ENCODE measurements at places on chromosomes 3 and 15.

DNA sequence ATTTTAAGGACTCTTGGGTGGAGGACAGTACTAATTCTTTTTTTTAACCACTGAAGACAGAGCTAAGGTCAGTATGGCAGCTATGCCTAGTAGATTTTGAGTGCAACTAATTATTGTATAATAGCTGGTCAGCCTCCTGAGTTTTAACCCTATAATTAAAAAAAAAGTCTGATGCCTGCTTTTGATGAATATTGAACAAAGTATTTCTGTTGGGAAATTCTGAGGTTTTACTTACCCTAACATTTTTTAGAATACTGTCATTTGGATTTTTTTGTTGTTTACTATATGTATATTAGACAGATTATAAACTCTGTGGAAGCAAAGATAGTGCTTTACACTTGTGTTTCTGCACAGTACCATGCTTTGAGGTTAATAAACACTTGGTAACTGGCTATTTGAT, 20.8 kb downstream of the TCF12 start:
- DNase-seq = no peak

DNA sequence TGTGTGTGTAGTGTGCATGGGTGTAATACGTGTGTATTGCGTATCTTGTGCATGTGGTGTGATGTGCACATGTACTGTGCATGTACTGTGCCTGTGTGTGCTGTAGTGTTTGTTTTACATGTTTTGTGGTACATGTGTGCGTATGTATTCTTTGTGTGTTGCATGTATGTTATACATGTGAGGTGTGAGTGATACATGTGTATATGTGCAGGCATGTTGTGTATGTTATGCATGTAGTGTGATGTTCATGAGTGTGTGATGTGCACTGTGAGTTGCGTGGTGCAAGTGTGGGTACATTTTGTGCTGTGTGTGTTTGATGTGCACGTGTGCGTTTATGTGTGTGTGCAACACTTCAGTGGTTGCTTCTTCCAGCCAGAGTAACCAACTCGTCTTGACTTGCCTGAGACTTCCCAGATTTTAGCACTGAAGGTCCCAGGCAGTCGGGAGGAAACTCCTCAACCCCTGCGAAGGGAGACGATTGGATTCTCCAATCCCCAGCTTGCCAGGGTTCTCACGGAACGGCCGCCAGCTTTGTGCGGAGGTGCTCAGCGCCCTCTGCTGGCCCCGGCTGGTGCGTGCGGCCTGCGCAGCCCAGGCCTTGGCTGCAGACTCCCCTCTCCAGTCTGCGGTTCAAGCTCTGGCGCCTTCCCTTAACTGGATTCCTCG, 3.6 kb downstream of the GALNT15 start:
- no peak for DNase-seq

- DNase-seq = no peak
Observed at GRCh38 chr3:64251019-64251418, 25.8 kb upstream of the PRICKLE2 start.

GRCh38 chr15:70806992-70807712, 43.8 kb upstream of the UACA start:
- DNase-seq = no peak

DNA sequence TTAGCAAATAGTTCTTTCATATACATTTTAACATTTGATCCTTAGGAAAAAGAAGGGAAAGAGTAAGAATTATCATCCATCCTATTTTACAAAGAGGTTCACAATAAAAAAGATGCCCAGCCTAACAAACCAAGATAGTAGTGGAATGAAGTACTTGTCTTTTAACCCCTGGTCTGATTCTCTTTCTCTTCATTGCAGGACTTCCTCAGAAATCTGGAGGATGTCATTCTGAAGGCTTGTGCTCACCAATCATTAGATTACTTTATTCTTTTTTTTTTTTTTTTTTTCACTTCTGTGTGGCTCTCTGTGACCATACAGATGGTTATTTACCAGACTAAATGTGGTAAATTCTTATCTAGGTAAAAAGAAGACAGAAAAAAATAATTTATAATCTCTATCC, 7.0 kb downstream of the HDGFL3 start:
- no peak for DNase-seq

DNA sequence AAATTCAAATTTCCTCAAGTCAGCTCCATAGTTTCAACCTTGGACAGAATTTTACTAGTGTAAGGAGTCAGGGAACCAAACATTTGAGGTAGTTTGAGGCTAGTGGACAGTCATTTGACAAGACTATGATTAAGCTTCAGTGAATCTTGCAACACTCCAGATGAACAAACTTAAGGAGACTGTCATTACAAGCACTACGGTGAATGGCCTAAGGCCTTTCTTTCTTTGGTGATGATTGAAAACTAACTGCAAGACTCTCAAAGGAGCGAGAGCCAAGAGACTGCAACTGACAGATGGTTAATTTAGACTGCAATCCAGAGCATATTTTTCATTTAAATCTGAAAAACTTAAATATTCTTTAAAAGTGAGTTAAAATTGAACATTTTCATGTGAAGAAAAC, 272.3 kb upstream of the NECTIN3 start:
- DNase-seq = no peak

- DNase-seq = no peak
Observed at GRCh38 chr15:99135194-99135593, 30.3 kb downstream of the SYNM start.

GRCh38 chr15:40543082-40543481, 21.8 kb downstream of the CCDC32 start:
- no peak for DNase-seq

DNA sequence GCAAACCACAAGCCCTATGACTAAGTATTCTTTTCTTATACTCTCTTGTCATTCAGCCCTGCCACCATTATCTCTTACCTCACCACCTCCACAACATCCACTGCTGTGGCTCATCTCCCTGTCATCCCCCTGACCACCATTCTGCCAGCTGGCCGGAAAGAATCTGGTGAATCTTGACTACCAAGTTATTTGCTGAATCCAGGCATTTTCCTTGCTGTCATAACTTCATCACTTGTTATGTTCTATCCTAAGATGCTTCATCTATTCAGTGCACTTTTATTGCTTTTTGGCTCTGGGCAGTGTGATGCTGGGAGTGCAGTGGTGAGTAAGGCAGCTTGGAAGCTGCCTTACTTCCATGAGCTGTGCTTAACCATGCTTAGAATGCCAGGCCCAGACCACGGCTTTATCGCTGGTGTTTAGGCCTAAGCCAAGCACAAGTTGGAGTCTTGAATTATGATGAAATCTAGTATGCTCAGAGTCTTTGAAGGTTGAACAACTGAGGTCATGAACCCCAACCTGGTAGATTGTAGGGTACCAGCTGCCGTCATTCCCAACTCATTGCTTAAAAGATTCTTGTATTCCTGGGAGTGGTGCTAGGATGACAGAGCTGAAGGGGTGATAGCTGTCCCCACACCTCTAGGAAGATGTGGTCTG, 27.0 kb upstream of the APH1B start:
- no peak for DNase-seq

DNA sequence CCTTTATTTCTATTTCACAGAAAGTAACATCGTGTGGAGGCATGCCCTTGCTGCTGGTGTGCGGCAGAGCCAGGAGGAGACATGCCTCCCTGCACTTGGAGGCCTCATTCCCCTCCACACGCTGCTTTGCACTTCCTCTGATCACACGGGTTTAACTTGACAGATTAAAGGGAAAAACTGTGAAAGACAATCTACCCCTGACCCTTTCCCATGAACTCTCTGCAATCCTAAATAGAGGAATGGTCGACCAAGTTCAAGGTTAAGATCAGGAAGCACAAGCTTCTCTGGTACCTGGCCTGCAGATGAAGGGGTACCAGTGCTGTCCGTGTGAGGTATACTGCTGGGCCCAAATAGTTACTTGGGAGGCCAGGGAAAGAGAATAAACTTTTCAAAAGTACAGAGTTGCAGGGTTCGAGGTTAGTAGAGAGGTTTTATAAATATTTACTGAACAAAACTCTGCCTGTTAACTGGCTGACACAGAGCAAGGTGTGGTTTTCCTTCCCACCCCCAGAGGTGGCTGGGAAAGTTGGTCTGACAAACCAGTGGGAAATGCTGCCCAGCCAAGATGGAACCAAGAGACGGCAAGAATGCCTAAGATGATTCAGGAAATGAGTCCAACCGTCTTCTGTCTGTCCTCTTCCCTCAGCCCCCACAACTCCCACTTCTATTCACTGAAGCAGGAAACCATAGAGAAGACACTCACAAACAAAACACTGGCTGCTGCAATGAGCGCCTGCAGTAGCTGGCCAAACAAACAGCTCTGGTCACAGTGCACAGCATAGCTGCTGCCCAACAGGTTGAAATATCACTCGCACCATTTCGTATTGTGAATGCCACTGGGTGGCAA, 79.6 kb downstream of the IGF2BP2 start:
- DNase-seq = no peak

GRCh38 chr15:81062937-81063336, 62.2 kb downstream of the TLNRD1 start:
- DNase-seq = no peak

Measured in NCI-H1417 treated with DMSO at 0.1 percent for 48 hours (cell line).